ENCODE measurements at places on chromosomes 6 and 20.

GRCh38 chr6:37058084-37058586 is 52.7 kb downstream of the FGD2 start:
- no peak for DNase-seq

DNA sequence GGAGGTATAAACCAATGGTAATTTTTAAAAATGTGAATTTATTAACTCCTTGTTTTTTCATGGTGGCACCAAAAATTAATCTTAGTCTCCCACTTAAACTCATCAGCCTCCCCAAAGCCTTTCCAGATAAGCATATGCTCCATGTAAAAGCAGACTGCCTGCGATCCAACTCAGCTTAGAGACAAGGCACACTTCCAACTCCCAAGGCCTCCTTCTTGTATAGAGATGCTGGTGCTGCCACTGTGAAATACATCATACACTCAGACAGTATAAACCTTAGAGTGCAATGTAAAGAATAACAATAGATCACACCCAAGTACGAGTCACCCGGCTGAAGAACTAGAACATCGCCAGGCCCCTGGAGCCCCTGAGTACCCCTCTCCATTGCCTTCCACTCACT is 2.0 kb downstream of the ANKRD6 start:
- no peak for DNase-seq

- no peak for DNase-seq
Measured at GRCh38 chr6:71510856-71511255, 222.2 kb downstream of the OGFRL1 start.

DNA sequence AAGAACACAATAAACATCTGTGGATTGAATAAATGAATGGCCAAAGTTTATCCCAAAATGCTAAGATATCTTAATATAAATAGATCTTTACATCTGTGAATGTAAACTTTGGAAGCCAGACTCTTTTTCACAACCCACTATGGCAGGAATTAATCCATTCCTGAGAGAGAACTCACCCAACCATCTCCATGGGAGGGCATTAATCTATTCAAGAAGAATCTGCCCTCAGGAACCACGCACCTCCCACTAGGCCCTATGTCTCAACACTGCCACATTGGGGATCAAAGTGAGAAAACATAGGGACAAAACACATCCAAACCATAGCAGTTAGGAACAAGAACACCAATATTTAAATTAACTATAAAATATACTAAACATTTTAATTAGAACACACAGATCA is 3.4 kb downstream of the UBE3D start:
- no peak for DNase-seq

GRCh38 chr6:32954986-32955802 is 2.3 kb upstream of the HLA-DMA start:
- DNase-seq = no peak

- peak; percentile 12 for DNase-seq
Measured at GRCh38 chr6:106339334-106340029, 13.9 kb upstream of the ATG5 start.

DNA sequence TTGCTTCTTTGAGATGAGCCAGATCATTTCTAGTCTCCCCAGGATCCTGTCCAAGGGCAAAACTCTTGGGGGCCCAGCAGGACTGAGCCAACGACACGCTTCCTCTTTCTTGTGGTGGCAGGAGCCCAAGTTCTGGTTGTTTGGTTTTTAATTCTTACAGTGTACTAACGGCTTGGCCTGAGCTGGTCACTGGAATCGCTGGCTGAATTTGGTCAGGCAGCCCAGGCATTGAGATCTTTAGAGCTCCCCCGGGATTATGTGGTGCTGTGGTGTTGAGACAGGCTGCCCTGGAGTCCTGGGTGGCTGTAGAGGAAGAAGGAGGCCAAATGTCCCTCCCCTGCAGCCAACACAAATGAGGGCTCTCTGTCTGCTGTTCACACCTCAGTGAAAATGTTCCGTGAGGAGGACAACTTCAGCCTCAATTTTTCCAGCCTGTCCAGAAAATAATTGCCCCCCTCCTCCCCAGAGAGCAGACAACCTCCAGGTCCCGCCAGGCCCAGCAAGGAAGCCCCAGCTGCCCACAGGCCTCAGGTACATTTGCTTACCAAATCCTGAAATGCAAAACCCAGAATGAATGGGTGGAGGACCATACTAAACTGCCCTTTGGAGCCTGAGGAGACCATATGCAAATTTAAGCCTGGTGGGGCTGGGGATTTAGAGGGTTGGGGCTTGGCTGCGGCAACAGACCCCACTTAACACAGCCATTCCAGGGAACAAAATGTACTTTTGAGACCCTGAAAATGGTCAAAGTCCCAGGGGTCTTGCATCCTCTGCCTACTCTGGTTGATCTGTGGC is 23.6 kb downstream of the BNIP5 start:
- DNase-seq = no peak

- no peak for DNase-seq
Measured at GRCh38 chr6:79762370-79762769, 131.2 kb downstream of the SH3BGRL2 start.

DNA sequence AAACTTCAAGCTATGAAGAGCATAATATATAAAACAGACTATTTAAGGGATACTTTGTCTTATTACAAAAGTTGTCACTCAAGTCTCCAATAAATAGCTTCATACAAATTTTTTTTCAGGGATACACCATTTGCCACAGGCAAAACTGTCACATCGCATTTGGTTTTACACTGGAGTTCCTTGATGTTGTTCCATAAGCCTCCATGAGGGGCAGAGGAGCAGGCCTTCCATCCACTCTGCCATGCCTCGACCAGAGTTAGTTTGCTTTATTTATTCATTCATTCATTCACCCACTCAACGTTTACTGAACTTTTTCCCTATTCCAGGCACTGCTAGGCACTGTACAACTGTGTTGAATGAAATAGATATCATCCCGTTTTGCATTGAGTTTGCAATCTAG is 246.6 kb downstream of the PHF3 start:
- no peak for DNase-seq

DNA sequence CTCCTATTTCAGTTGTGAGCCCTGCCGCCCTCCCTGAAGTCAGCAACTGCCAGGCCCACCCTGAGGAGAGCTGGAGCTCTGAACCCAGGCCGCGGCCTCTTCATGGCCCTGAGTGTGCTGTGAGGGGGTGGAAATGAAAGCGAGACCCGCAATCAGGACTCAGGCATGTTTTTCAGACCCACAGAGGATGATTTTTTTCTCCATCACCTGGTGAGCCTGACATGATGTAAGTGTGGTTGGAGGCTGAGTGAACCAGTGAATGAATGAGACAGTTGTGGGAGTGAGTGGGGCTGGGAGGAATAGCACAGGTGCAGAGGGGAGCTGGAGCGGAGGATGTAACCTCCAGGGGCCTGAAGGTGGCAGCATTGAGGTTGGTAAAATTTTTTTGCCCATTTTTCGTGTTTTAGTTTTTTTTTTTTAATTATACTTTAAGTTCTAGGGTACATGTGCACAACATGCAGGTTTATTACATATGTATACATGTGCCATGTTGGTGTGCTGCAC is 18.3 kb downstream of the RAET1L start:
- DNase-seq = no peak

GRCh38 chr6:119348096-119348747 is 1.3 kb downstream of the MAN1A1 start:
- no peak for DNase-seq

- no peak for DNase-seq
Measured at GRCh38 chr6:42083530-42083929, 33.2 kb downstream of the TAF8 start.

GRCh38 chr6:45955597-45955996 is 60.1 kb downstream of the CLIC5 start:
- no peak for DNase-seq

- no peak for DNase-seq
Measured at GRCh38 chr6:160162030-160162566, 40.5 kb downstream of the SLC22A1 start.

GRCh38 chr20:52191916-52192718 is 538 bp upstream of the ZFP64 start:
- DNase-seq = peak; percentile 37

DNA sequence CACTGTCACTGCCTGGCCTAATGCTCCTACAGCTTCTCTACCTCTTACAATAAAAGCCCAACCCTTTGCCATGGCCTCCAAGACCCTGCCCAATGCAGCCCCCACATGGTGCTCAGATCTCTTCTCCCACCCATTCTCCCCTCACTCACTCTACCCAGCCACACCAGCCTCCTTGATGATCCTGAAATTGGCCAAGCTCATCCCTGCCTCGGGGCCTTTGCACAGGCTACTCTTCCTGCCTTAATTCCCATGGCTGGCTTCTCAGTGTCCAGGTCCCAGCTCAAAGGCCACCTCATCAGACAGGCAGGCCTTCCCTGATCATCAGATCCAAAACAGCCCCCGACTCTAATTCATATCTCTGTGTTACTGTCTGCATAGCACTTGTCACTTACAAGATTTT is 25.6 kb downstream of the PREX1 start:
- DNase-seq = no peak

DNA sequence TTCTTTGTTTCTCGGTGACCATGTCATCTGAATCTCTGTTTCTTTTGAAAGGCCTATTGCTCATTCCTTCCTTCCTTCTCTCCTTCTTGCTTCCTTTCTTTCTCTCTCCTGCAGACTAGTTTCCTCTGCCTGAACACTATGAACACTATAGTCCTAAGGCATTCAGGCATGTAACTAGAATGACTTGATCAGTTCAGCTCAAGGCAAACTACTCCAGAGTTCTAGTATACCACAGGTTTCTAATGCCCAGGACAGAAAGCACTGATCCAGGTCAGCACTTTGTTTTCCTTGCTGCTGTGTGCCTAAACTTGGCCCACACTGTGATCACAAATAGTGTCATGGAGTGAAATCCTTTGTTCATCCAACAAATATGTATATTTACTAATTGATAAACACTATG is 324.1 kb upstream of the GJE1 start:
- no peak for DNase-seq

GRCh38 chr20:45968081-45968671 is 3.8 kb downstream of the ZNF335 start:
- DNase-seq = no peak

- no peak for DNase-seq
Measured at GRCh38 chr6:144259986-144260385, 25.1 kb upstream of the UTRN start.

DNA sequence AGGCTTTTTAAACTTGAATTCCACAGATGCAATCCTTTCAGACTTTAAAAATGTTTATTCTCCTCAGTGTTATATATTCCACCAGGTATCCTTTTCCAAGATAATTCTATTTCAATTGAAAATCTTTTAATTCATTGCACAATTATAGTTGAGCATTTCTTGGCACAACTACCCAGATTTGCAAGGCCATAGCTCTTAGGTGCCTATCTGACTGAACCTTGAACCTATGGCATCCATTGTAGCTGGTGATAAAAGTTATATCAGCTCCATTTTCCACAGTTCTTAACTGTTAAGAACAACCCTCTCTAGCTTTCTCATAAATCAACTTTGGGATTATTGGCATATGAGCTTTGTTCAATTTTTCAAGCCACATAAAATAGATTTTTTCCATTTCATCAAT is 42.4 kb downstream of the PACRG start:
- DNase-seq = no peak
